Aorta (tissue), 5 donors: ENCODE measurements at places on chromosomes 3 and 15. TPM values are rescaled to one million over a fixed set of nuclear protein-coding genes. Genes with fewer than 3 reads are reported as not detected.
A peak's percentile ranks its signal among the peaks of the same experiment; 100 is the strongest.

- DNase-seq, result no peak
- no peak overlapping the region for H3K27ac ChIP-seq
- H3K4me3 ChIP-seq, result no peak overlapping the region
- no peaks in the 10 kb centered on the region for H3K4me1 ChIP-seq
These were observed 93.7 kb downstream of the MESD start for GRCh38 chr15:80895965-80896364.

DNA sequence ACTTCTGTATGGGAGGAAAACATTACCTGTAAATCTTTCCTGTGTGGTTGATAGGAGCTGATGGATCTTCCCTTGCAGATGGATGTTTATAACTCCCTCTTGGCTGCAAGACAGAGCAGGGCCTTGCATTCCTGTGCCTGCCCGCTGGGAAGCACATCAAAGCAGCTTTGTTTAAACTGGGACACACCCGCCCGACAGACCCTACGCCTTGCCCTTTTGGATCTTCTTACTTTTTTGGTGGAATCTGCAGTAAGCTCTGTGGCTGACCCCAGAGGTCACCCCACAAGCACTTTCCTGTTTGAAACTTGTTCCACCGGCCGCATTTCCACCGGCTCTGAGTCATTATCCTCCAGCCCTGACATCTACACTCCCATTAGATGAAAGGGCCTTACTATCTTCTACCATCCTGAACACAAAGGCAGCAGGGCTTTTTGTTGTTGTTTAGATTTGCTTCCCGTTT, 244.1 kb upstream of the STT3B start:
- DNase-seq, result no peak
- no peak overlapping the region for H3K27ac ChIP-seq
- H3K4me1 ChIP-seq, result no peaks in the 10 kb centered on the region
- H3K4me3 ChIP-seq, result no peak overlapping the region

- H3K4me3 ChIP-seq, result no peak overlapping the region
- no peak for DNase-seq
- H3K36me3 ChIP-seq, result no peaks in the 10 kb centered on the region
- no peaks in the 10 kb centered on the region for H3K27me3 ChIP-seq
- H3K27ac ChIP-seq, result no peak overlapping the region
These were observed 97.7 kb downstream of the CD47 start for GRCh38 chr3:107992976-107993684.

DNA sequence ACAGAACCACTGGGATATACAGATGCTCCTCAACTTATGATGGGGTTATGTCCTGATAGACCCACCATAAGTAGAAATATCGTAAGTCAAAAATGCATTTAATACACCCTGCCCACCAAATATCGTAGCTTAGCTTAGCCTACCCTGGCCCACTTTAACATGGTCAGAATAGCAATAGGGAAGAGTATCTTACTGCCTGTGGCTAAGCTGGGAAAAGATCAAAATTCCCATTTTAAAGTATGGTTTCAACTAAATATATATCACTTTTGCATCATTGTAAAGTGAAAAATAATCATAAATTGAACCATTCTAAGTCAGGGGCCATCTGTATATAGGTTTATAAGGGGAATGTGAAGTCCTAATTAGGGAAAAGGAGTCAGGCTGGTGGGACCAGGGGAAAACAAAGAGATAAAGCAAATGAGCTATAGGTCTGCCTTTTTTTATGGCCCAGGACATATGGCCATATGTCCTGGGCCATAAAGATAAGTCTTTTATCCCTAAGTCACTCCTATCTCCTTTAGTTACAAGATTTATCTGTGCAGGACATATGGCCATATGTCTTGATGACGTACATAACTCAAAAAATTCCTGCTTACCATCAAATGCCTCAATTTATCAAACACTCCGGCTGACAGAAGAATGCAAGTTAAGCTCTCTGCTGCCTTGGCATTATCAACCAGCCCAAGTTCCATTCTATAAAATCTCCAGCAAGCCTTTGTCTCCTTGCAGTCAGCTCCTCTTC, 11.2 kb downstream of the RTP3 start:
- H3K36me3 ChIP-seq, result no peaks in the 10 kb centered on the region
- H3K4me3 ChIP-seq, result no peak overlapping the region
- H3K27ac ChIP-seq, result no peak overlapping the region
- DNase-seq, result no peak
- H3K4me1 ChIP-seq, result no peaks in the 10 kb centered on the region
- no peaks in the 10 kb centered on the region for H3K27me3 ChIP-seq

DNA sequence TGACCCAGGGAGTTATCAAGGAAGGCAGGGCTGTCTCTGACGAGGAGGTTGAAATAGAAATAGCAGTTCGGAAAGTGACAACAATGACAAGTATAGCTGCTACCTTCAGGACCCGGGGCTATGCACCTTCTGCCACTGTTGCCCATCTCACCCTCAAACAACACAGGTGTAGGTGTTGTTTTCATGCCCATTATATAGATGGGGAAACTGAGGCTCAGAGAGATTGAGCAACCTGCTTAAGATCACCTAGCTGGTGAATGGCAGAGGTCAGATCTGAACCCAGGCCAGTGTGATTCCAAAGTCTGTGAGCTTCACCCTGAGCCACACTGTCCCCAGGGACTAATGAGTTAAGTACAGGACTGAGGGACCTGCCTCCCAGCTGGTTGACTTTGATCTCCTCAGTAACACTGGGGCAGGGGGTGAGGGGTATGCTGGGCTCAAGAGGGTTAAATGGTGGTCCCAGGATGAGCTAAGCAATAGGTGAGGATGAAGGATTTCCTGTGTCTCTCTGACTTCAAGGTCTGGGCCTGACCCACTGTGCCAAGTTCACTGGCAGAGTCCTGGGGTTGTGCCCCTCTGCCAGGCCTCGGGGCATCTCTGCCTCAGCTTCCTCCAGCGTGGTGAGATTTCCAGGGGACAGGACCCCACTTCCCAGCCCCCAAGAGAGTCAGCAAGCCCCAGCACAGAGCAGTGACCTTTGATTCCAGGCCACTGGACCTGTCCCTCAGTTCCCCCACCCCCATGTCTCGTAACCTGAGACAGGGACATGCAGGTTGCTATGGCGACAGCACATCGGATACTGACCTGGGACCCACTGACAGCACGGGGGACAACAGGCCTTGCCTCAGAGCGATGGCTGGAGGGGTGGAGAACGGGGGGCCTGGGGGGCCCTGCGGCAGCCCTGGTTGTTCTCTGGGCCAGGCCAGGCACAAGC, 35.0 kb downstream of the ATP2B2 start:
- no peaks in the 10 kb centered on the region for H3K36me3 ChIP-seq
- no peaks in the 10 kb centered on the region for H3K4me1 ChIP-seq
- DNase-seq, result no peak
- no peaks in the 10 kb centered on the region for H3K27me3 ChIP-seq

- H3K4me3 ChIP-seq, result peak overlapping the region; percentile 48
- H3K27me3 ChIP-seq, result no peaks in the 10 kb centered on the region
- peak; percentile 66 for DNase-seq
- peaks cover 3% of the 10 kb centered on the region for H3K36me3 ChIP-seq
- peak overlapping the region; percentile 51 for H3K27ac ChIP-seq
These were observed 33.8 kb downstream of the MBNL1 start for GRCh38 chr3:152302521-152303021.

- H3K27me3 ChIP-seq, result no peaks in the 10 kb centered on the region
- no peak overlapping the region for H3K27ac ChIP-seq
- no peaks in the 10 kb centered on the region for H3K4me1 ChIP-seq
These were observed 63.8 kb upstream of the GLCE start for GRCh38 chr15:69096626-69097025.

GRCh38 chr3:59254976-59255375, 205.2 kb upstream of the CFAP20DC start:
- H3K27ac ChIP-seq, result no peak overlapping the region
- H3K4me1 ChIP-seq, result no peaks in the 10 kb centered on the region
- DNase-seq, result no peak
- no peak overlapping the region for H3K4me3 ChIP-seq

DNA sequence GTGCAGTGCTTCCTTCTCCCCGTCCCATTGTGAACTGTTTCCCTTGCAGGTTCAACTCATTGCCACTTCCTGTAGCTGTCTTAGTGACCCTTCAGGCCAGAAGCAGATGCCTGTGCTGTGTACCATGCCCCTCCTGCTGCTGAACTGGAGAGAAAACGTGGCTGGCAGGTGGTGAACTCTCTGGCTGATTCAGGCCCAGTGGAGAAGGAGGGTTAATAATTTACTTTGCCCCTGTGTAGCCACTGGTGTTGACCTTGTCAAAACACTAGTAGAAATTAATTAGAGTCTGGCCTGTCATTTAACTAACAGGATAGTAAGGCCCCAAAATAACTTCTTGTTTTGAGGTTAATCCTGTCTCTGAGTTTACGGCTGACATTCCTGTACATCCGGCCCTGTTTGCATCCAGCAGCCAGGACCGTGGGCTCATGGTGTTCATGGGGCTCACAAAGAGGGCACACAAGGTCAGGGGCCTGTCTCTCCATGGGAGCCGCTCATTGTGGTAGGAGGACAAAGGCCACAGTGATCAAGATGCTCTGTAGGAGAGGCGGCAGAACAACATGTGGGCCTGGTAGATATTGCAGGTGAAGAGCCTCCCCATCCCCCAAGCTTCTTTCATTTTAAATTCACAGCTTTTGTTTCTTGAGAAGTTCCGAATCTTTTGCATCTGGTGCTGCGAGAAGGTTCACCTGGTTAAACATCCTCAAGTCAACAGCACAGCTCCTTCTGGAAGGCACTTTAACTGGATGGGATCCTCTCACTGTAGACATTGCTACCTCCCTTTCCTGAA, 101.6 kb downstream of the CGNL1 start:
- H3K36me3 ChIP-seq, result no peaks in the 10 kb centered on the region
- no peak overlapping the region for H3K27ac ChIP-seq
- no peaks in the 10 kb centered on the region for H3K4me1 ChIP-seq
- H3K27me3 ChIP-seq, result no peaks in the 10 kb centered on the region

The ANKUB1 gene
- not detected for total RNA-seq

The SERINC4 gene
- total RNA-seq, result not detected

The SENP5 gene
- 40.3 TPM for total RNA-seq

The SCN5A gene
- total RNA-seq, result 2.0 TPM

The PEAK1 gene
- total RNA-seq, result 96.0 TPM

The DAZL gene
- total RNA-seq, result not detected

The C2CD4A gene
- 0.36 TPM for total RNA-seq

The STAC gene
- 14.2 TPM for total RNA-seq

The NEO1 gene
- 46.7 TPM for total RNA-seq

The ST3GAL6 gene
- total RNA-seq, result 12.2 TPM
